NB4 (cell line): ENCODE measurements at places on chromosomes 2 and 18.

- DNase-seq, result no peak
Observed at GRCh38 chr18:31508781-31509180, 10.8 kb downstream of the DSG2 start.

GRCh38 chr2:99710721-99711120 is 220.9 kb upstream of the REV1 start:
- DNase-seq, result no peak

DNA sequence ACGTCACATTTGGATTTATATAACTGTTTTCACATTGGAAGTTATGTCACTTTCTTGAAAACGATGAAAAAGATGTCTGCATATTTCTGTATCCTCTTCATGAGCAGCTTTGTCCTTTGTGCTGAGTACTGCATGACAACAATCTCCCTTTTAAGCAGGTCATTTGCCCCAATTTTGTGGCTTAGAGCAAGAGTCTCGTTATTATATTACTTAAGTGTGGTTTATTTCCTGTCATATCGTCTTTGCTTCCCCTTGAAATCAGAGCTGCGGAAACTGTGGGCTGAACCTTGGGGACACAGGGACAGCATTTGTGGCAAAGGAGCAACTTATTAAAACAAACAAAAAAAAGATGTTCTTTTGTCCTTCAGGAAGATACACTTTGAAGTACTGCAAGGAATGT is 254.0 kb upstream of the DSEL start:
- DNase-seq, result no peak

DNA sequence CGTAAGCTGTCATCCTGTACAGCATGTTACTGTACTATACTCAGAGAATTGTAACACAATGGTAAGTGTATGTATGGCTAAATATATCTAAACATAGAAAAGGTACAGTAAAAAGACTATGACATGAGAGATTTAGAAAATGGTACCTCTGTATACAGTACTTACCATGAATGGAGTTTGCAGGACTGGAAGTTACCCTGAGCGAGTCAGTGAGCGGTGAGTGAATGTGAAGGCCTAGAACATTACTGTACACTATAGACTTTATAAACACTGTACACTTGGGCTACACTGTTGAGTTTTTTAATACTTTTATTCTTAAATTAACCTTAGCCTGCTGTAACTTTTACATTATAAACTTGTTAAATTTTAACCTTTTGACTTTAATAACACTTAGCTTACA is 1.5 kb downstream of the DDX18 start:
- no peak for DNase-seq

GRCh38 chr2:182924306-182924705 is 57.9 kb upstream of the FRZB start:
- DNase-seq, result no peak

DNA sequence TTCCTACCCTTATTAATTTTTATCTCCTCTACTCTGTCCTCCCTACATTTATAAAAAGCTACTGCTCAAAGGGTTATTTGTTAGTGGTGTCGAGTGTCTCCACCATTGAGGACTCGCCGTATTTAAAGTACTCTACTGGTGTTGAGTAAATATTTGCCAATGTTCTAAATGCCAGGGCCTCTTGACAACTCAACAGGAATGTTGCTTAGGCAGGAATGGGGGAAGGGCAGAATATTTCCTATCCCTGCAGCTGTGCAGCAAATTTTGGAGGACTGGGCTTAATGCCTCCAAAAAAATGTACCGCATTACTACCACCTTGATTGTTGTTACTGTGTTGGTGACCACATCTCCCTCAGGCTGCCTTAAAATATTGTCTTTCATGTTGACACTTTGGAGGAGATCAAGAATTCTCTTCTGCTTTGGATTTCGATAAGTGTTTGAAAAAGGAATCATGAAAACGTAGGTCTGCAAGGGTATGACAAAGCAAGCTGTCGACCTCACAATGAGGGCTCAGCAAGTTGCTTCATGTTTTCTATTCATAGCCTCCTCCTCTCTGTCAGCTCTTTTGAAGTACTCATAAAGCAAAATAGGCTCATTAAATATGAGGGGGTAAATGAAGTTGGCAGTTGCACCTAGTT is 84.3 kb downstream of the EFEMP1 start:
- DNase-seq, result no peak

- DNase-seq, result peak; percentile 1
Observed at GRCh38 chr18:34493099-34493544, 217.0 kb upstream of the DTNA start.

DNA sequence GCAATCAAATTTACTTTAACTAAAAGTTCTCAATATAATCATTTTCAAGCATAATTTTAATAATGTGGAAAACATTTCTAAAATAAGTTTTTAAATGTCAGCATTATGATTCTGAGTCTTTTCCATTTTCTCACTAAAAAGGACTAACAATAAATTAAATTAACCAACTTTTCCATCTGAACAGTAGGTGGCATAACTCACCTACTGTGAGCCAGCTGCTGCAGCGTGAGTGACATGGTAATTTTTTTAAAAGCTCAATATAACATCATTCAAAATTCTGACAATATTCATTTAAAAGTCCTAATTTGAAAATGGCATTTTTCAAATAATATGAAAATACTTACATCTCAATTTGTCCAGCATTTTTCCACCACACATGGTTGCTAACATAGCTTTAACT is 66.5 kb downstream of the DTNB start:
- peak; percentile 58 for DNase-seq

DNA sequence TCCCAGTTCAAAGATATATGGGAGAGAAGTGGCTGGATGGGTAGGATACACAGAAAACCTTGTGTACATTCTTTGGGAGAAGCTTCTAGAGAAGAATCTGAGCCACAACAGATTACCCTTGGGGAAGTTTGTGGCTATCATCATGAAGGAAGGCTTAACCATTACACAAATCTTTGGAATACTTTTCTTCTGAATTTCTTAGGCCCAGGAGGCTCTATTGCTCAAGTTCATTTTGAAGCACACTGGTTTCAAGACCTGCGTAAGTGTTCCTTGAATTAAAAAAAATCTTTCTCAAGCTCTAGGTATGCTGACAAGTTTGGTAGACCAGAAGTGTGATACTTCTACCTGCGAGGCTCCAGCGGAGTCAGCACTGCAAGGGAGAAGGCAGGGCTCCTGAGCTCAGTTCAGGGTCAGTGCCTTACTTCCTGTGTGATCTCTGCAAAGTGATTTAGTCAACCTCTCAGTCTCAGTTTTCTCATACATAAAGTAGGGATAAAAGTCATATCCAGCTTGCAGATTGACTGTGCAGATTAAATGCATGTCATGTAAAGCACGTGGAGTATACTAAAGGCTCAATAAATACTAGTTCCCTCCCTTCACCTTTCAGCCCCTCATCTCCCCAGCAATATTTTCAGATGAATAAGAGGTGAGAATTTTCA is 438.6 kb downstream of the DLGAP1 start:
- DNase-seq, result no peak

GRCh38 chr2:43592443-43592842 is 3.4 kb downstream of the THADA start:
- DNase-seq, result peak; percentile 39

DNA sequence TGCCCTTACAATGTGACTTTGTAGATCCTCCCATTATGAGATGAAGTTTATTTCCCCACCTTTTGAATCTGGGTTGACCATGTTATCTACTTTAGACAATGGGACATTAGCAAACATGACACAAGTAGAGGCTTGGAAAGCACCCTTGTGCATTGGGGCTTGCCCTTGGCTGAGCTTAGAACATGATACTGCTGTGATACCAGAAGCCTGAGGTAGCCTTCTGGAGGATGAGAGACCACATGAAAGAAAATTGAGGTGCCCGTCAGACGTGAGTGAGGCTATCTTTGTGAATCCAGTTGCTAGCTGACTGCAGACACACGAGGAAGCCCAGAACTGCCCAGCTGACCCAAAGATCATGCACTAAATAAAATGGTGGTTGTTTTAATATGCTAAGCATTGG is 341.2 kb downstream of the CYP26B1 start:
- DNase-seq, result no peak

GRCh38 chr2:237669628-237670392 is 42.4 kb downstream of the LRRFIP1 start:
- no peak for DNase-seq

DNA sequence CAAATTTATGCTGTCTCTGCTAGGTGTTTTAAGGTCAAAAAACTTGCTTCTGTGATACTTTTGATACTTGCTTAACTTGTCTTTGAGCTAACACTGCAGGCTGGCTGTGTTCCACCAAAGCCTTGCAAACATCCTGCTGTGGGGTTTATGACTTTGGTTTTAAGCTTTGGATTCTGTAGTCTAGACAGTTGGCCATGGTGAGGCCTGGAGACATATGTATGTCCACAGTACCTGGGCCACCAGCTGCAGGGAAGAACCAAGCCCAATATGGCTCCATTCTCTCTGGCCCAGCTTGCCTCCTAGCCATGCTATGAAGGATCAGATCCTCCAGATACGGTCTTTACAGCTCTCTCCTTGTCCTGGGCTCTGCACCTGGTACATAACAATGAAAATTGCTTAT is 113.9 kb downstream of the INO80D start:
- no peak for DNase-seq

- DNase-seq, result peak; percentile 56
Observed at GRCh38 chr2:143513081-143513480, 383.9 kb downstream of the ARHGAP15 start.

GRCh38 chr2:131151398-131151797 is 46.3 kb downstream of the PLEKHB2 start:
- DNase-seq, result no peak

GRCh38 chr2:237147317-237147716 is 61.6 kb downstream of the COPS8 start:
- no peak for DNase-seq

- DNase-seq, result peak; percentile 28
Observed at GRCh38 chr2:197311421-197312033, 947 bp upstream of the ANKRD44 start.

- DNase-seq, result no peak
Observed at GRCh38 chr2:144480285-144480684, 39.6 kb downstream of the ZEB2 start.
